Peyer's patch (tissue), 4 donors: ENCODE measurements at places on chromosomes 7 and 10.
A peak's percentile ranks its signal among the peaks of the same experiment; 100 is the strongest.

- DNase-seq: peak; percentile 57
Observed at GRCh38 chr10:4661511-4662255, 164.3 kb upstream of the AKR1E2 start.

DNA sequence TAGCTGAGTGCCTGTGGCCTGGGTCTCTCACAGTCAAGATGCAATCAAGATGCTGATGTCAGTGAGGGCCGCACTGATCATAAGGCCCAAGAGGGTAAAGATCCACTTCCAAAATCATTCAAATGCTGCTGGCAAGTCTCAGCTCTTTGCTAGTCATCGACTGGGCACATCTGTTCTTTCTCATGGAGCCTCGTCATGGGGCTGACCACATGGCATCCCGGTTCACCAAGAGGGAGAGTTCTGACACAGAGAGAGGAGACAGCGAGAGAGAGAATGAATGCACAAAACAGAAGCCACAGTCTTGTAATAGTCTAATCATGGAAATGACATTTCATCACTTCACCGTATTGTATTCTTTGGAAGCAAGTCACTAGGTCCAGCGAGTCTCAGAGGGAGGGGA lies 1067.5 kb upstream of the C7orf33 start:
- no peak for DNase-seq

- no peak for DNase-seq
Observed at GRCh38 chr7:74048999-74049599, 21.1 kb downstream of the ELN start.

GRCh38 chr10:30392564-30392990 lies 41.4 kb upstream of the MAP3K8 start:
- DNase-seq: peak; percentile 83

DNA sequence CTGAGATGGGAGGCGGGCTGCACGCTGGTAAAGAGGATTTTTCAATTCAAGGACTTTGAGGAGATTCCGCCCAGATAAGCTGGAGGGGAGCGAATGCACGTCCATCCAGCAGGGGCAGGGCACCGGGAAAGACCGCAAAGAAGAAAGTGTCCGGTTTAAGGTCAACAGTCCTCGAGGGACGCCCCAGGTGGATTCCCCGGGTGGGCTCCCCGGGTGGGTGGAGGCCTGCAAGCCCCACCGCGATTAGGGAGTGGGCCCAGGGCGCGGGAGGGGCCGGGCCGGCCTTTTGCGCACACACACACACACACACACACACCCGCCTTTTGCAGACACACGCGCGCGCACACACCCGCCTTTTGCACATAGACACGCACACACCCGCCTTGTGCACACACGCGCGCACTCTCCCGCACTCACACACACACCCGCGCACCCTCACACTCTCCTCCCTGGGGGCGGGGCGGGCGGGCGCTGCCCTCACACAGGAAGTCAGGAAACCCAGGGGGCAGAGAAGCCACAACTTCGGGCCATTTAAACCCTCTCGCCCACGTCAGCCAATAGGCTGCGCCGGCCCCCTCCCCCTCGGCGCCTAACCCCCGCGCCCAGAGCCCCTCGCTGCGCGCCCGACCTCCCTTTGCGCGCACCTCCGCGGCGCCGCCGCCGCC lies 615 bp downstream of the ARHGAP12 start:
- peak; percentile 82 for DNase-seq

DNA sequence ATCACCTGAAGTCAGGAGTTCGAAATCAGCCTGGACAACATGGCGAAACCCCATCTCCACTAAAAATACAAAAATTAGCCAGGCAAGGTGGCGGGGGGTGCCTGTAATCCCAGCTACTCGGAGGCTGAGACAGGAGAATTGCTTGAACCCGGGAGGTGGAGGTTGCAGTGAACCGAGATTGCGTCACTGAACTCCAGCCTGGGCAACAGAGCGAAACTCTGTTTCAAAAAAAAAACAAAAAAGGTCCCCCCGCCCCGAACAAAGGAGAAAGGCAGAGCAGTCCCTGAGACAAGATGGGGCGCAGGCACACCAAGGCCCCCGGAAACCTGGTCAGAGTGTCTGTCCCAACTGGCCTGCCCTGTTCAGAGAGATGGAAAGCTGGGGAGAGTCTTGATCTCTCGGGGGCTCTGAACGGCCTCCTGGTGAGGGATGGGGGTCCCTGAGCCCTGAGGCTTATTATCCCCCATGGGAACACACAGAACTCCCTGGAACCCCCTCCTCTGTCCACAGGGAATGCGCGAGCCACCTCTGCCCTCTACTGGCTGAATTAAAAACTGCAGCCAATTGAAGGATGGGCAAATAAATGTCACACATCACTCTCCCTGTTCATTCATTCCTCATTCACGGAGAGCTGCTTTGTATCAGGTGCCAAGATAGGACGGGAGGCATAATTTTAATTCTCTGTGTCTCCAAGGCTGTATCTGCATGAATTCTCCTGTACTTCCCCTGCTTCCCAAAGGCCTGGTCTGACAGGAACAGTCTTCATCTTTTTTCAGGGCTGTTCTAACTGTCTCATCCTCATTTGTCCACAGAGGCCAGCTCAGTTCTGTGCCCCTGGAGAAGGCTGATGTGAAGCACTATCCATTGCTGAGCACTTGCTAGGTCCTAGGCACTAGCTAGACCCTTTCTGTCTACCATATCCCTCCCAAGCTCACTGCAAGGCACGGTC lies 28.9 kb downstream of the MAT1A start:
- no peak for DNase-seq

GRCh38 chr7:73828107-73828803 lies 2.5 kb upstream of the CLDN4 start:
- peak; percentile 90 for DNase-seq

DNA sequence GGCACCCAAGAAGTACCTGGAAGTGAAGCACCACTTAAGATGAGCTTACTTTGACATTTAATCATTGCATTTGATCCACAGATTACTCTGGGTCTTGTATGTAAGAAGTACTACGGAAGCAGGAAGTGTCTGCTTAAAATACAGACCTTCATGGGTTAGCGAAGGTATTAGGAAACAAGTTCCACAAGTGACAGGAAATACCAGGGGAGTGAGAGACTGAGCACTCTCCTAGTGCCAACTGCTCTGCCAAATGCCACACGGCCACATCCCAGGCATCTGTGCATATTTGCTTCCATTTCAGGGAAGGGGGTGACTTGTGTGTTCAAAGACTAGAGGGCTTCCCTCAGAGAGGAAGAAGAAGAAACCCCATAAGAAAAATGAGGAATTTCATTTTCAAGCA lies 57.2 kb upstream of the ANK3 start:
- no peak for DNase-seq

DNA sequence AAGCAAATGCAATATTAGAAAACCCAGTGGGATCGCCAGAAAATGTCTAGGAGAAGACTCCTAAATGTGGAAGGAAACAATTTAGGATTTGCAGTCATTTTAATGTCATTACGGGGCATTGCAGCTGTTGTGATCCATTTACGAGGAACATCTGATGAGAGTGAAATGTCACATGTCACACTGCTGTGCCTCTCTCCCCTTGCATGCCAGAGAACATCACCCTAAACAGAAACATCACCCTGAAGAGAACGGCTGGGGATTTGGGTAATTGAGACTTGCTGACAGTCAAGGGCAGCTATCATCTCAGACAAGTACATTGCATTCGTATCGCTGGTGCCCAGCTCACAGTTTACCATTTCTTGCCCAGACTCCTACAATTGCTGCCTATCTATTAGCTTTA lies 785.7 kb upstream of the POM121L12 start:
- DNase-seq: no peak

DNA sequence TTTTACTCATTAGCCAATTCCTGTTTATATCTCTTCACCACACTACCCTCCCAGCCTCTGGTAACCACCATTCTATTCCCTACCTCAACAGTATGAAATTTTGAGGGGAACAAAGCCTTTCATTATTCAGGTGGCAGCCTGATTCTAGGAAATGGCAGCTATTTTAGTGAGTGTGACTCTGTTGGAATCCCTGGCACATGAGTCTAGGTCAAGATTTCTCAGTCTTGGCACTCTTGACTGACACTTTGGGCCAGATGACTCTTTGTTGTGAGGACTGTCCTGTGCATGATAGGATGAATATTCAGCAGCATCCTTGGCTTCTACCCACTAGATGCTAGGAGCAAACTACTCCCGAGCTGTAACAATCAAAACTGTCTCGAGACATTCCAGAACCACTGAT lies 322.8 kb upstream of the PHYHIPL start:
- no peak for DNase-seq

DNA sequence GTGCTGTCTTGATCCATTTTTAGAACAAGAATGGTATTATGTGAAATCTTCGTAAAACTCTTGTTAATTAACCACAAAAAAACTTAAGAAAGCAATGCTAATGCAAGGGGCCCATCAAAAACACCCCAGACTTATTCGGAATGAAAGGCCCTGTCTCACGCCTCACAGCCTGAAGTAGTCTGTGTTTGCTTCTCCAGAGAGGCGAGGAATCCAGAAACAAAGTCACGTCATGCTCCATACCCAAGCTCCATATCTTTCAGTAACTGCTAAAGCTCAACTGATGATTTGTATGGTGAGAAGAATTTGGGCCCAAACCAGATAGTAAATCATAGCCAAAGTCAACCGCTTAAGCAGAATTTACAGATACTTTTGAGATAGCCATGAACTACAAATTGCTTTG lies 155.4 kb downstream of the ATE1 start:
- DNase-seq: no peak

- no peak for DNase-seq
Observed at GRCh38 chr7:15558756-15559155, 3.1 kb downstream of the AGMO start.

DNA sequence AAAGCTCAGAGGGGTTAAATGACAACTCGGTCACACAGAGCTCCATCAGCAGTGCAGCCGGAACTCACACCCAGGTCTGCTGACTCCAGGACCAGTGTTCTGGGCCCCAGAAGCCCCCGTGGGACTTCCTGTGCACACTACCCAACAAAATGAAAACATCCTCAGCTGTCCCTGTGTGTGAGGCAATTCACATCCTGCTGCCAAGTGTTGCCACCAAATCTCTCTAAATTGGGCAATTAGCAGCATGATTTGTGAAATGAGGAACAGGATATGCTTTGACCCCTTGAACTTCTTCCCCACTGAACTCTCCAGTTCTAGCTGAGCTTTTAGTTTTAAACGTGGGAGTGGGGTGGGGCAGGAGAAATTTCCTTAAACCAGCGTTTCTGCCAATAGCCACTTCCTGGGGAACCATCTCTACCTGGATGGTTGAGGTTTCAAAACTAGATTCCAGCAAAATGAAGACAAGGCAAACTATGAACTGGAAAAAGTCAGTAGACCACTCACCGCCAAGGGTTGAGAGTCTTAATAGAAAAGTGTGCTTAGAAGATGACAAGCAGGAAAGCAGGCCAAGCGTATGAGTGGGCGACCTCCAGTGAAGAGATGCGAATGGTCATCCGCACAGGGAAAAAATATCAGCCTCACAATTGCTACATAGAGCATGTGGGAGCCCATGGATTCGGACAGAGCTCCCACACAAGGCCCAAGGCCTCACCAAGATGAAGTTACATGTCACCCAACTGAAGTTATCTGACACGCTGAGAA lies 51.9 kb upstream of the CHST15 start:
- DNase-seq: no peak

GRCh38 chr7:128876586-128876977 lies 13.9 kb downstream of the ATP6V1F start:
- no peak for DNase-seq

DNA sequence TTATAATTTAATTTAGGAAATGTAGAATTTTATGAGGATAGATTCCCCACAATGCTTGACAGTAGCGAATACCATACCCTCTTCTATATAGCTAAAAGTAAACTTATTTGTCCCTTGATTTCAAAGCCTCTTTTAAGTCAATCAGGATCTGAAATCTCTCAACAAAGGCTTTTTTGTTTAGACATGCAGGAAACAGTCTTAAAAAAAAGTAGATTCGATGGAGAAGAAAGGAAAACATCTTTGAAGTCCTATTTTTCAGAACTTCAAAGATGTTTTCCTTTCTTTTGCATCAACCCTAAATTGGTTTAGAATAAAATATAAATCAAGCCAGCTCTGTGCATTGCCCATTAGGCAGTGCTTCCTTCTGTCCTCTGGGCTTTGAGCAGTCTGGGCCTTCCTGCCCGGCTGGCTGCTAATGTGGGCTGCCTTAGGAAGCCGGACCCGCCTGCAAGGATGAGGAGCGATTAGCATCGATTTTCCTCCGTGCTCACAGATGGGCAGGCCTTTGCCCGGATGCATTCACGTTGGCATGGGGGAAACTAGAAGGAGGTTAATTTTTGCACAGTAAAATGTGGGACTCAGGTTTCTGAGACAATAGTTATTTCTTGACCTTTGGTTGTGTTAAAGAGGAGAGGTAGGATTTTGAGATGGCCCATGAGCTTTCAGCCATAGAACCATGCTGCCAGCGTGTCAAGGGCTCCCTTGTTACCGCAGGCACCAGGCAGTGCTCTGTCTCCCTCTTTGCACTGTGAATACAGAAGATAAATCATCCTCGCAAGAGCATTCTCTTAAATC lies 15.5 kb downstream of the MSRB2 start:
- DNase-seq: no peak

- no peak for DNase-seq
Observed at GRCh38 chr10:131478377-131478989, 167.0 kb upstream of the TCERG1L start.

DNA sequence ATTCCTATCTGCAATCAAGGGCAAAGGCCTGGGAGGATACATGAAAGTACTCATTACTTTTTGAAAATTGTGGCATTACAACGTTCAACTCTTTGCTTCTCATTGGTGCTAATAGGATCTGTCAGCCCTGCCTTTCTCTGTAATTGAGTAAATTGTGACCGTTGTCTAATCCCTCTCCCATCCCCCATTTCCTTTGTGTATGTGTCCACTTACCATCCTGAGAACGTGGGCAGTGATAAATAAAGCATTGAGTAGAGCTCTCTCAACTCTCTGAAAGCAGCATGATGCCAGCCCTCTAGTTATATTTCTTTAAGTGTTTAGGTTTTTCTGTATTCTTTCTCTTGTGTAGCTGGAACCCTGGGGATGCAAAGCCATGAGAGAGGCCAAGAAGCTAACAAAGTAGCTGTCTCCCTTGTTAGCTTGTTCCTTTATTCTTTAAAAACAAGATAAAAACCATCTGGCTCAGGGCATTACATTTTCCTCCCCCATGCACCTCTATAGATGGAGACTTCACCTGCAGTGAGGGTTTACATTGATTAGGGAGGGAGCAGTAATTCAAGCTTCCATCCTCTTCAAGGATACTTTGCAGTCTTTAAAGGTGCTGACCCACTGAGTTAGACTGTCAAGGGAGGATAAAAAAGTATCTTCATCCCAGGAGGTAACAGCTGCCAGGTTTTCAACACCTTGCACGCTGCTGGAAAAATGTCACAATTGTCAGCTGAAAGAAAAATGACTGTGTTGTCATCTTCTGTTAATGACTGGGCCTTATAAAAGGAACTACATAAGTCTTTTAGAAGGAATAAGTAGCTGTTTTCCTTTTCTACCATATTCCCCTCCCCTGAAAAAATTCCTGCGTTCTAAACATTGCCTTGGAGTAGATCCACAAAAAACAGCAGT lies 112.3 kb downstream of the BTRC start:
- no peak for DNase-seq

GRCh38 chr7:22730921-22731654 lies 4.1 kb downstream of the IL6 start:
- DNase-seq: no peak
